ENCODE measurements at places on chromosomes 2 and 18.
A peak's percentile ranks its signal among the peaks of the same experiment; 100 is the strongest.

- DNase-seq: no peak
Observed at GRCh38 chr2:158965641-158966040, 2.8 kb upstream of the TANC1 start.

DNA sequence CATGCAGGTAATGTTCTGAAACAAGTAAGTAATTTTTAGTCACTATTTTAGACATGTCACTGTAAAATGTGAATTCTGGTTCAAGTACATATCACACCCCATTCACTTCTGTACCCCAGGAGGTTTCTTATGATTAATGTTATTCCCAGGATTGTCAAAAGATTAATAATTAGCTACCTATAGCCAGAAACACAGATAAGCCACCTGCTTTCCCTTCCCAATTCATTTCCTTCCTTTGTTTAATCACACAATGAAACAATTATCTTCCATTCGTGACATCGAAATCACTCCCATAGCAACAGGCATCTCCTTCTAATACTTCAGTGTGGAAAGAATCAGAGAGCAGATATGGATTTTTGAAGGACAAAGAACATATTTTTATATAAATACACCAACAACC lies 1650.3 kb upstream of the CELF4 start:
- no peak for DNase-seq

GRCh38 chr2:150909090-150909489 lies 352.6 kb downstream of the RBM43 start:
- DNase-seq: no peak

DNA sequence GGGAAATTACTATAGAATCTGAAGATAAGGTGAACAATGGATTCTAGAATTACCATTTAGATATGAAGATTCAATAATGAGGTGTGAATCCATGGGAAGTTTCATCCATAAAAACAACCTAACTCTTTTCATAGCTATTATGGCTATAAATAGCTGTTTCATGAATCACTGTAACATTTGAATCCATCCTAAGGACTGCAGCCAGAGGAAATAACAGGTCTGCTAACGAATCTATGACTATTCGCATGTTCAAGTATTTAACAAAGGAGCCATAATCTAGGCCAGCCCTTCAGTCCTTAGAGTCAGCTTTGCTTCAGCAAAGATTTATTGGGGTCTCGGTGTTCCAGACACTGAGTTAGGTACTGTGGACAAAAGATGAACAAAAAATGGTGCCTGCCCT lies 87.1 kb downstream of the MYOM1 start:
- DNase-seq: no peak

- peak; percentile 26 for DNase-seq
Observed at GRCh38 chr2:225994748-225995405, 595.4 kb downstream of the NYAP2 start.

- DNase-seq: no peak
Observed at GRCh38 chr18:32911660-32912284, 138.9 kb upstream of the KLHL14 start.

DNA sequence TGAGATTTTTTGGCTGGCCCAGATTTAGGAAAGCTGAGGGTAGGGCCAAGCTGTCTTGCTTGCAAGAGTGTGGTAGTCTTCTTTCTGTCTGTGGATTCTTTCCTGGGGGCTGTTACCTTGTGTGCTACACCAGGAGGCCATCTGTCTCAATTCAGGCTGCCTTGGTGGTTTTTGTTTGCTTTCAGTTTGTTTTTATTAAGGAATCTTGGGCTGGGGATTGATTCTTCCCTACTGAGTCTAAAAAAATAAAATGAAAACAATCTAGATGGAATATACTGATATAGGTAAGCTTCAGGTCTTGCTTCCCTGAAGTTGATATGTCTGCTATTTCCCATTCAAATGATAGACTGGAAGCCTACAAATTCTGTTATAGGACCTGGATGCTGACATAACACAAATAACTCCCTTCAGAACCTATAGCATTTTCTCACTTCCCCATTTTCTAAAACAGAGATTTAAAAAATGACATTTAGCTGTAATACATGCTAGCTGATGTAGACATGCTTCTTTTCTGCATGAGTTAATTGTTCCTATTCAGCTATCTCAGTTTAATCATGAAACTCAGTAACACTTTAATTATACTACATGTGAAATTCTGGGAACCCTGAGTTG lies 5.3 kb downstream of the LHCGR start:
- DNase-seq: no peak

DNA sequence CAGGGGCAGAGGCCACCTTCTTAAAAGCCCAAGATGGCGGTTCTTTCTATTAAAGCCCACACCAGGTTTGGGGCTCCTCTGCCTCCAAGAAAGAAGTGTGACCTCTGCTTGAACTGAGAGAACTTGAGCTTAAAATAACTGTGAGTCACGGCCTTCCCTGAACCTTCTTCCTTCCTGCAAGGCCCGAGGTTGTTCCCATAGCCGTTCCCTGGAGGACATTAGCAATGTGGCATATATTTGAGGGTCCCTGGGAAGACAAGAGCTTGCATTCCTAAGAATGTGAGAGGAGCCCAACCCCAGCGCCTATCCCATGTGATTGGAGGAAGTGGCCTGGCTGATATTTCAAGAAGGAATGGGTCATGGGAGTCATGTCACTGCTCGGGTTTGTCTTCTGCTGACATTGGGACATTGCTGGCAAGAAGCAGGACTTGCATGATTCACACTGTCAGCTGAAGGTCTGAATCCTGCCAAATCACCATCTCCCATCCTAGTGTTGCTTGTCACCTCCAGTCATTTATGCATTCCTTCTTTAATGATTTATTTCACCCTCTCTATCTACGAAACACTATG lies 168.1 kb downstream of the TRIB2 start:
- DNase-seq: peak; percentile 76

DNA sequence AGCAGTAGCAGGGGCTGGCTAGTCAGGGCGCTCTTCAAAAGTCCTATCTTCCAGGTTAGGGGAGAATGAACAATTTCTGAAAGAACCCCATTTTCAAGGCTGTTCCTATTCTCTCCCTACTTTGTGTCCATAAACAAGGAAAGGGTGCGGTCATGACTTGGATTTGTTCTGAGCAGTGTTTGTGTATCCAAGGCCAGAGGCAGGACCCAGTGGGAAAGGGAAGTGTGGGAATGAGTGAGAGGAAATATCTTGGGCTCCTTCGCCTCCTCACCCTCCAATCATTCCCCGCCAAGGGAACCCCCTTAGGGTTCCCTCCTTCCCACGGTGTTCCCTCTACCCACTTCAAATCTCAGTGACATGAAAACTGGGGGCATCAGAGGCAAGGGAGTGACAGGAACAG lies 25.5 kb upstream of the SPTBN1 start:
- no peak for DNase-seq

- no peak for DNase-seq
Observed at GRCh38 chr2:28405537-28405936, 12.9 kb downstream of the FOSL2 start.

GRCh38 chr2:192030856-192031255 lies 163.9 kb downstream of the TMEFF2 start:
- DNase-seq: no peak

GRCh38 chr18:2030647-2031046 lies 540.7 kb downstream of the METTL4 start:
- no peak for DNase-seq

DNA sequence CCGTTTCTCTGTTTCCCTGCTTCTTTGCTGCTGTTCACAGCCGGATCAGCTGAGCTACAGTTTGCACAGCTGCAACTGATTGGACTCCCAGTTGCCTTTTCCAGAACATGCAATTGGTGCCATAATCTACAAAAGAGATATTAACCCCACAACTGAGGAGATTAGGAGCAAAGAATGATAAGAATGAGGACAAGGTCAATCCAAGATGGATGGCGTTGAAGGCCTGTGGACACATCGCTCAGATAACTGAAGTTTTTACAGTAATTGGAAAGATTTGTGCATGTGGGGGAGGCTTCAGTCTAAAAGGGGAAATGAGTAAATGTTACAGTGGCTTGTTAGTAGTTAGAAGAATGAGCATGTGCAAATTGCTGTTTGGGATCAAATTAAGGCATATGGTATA lies 263.2 kb downstream of the TGIF1 start:
- DNase-seq: peak; percentile 63

DNA sequence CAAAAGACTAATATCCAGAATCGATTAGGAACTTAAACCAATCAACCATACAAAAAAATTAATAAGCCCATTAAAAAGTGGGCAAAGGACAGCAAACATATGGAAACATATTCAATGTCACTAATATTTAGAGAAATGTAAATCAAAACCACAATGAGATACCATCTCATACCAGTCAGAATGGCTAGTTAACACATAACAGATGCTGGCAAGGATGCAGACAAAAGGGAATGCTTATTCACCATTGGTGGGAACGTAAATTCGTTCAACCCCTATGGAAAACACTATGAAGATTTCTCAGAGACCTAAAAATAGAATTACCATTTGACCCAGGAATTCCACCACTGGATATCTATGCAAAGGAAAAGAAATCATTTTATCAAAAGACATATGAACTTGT lies 468.2 kb upstream of the ST6GAL2 start:
- DNase-seq: no peak

GRCh38 chr2:85945172-85945571 lies 56.4 kb upstream of the ST3GAL5 start:
- no peak for DNase-seq

- DNase-seq: no peak
Observed at GRCh38 chr18:28078849-28079248, 98.1 kb downstream of the CDH2 start.

GRCh38 chr2:187302586-187302985 lies 145.5 kb downstream of the CALCRL start:
- no peak for DNase-seq

DNA sequence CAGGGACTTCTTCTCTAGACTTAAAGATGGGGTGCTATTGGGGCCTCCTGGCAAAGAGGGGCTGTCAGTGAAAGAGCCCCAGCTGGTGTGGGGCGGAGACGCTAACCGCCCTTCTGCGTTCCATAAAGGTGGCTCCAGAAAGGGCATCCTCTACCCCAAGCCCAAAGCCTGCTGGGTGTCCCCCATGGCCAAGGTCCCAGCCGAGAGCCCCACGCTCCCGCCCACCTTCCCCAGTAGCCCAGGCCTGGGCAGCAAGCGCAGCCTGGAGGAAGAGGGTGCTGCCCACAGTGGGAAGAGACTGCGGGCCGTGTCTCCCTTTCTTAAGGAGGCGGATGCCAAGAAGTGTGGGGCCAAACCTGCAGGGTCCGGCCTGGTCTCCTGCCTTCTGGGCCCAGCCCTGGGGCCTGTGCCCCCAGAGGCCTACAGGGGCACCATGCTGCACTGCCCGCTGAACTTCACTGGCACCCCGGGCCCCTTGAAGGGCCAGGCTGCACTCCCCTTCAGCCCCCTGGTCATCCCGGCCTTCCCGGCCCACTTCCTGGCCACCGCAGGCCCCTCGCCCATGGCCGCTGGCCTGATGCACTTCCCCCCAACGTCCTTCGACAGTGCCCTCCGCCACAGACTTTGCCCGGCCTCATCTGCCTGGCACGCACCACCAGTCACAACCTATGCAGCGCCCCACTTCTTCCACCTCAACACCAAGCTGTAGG lies 15.2 kb downstream of the ARID5A start:
- no peak for DNase-seq

DNA sequence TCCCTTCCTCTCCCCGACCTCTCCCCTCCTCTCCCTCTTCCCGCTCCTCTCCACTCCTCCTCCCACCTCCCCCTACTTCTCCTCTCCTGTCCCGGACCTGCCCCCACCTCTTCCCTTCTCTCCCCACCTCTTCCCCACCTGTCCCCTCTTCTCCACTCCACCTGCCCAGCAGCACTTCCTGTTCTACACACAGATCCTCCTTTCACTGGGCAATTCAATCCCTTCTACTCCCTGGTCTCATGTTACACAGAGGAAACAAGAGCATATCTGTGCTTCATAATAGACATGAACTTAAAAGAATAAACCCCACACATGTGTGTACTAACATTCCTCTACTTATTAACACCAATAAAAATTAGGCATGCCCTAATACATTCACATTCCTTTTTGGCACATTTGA lies 34.8 kb downstream of the TIMM21 start:
- DNase-seq: no peak

DNA sequence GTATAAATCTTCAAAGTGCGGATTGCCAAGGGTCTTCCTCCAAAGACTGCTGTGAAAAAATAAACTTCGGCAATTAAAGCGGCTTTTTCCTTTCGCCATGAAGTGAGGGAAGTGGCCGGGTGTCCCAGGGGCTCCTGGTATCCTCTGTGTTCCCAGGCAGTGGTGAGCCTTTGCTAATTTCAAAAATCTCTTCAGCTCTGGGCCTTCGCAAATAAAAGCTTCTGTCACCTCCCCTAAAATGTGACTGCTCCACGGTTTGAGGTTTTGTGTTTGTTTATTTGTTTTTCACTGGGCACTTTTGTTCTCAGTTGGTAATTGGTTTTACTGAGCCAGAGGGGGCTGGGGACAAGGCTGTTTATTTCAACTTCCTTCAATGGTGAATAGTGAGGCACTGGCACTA lies 270.1 kb upstream of the POU3F3 start:
- DNase-seq: no peak

GRCh38 chr18:39886136-39886535 lies 2068.9 kb upstream of the PIK3C3 start:
- DNase-seq: no peak

DNA sequence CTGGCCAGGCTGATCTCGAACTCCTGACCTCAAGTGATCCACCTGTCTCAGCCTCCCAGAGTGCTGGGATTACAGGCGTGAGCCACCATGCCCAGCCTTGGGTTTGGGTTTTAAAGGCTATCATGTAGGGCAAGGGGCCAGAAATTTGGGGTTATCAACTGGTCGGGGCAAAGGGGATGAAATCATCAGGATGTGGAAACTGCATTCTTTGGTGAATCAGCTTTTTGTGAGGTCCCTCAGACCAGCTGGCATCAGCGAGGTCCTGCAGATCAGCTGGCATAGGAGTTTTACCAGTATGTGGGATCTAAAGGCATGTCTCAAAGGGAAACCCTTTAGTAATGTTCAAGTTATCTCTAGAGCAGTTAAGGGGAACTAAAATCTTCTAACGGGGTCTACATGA lies 6.4 kb upstream of the GEMIN6 start:
- peak; percentile 54 for DNase-seq

DNA sequence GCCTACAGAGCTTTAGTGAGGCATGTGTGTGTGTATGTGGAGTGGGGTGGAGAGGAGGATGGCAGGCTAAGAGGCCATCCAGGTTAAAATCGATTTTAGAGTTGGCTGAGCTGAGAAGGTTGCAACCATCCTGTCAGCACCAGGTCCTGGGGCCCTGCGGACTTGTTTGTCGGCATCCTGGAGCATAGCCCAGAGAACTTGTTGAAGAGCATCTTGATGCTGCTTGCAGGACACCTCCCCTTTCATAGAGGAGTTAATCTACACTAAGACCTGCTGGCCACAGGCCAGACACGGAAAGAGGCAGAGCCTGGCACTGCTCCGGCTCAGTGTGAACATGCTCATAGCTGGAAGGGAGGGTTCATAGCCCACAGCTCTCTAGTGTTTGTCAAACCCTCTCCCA lies 72.1 kb upstream of the RGPD5 start:
- no peak for DNase-seq

DNA sequence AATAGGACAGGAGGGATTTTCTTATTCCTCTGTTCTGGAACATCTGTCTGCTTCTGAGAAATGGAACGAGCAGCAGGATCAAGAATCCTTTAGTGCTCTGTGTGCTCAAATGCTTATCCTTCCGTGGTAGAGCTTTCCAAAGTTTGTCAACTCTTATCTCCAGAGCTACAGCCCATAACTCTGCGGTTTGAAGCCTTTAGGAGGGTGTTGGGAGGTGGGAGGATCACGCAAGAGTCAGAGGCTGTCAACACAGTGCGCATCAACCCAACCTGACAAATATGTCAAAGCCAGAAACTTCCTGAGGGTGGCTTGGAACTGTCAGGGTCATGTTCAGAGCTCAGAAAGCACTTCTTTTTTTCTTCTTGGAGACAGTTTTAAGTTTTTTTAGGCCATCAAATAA lies 95.9 kb downstream of the CRIM1 start:
- no peak for DNase-seq
